NCI-H2107 (cell line): ENCODE measurements at places on chromosomes 13 and 19.

DNA sequence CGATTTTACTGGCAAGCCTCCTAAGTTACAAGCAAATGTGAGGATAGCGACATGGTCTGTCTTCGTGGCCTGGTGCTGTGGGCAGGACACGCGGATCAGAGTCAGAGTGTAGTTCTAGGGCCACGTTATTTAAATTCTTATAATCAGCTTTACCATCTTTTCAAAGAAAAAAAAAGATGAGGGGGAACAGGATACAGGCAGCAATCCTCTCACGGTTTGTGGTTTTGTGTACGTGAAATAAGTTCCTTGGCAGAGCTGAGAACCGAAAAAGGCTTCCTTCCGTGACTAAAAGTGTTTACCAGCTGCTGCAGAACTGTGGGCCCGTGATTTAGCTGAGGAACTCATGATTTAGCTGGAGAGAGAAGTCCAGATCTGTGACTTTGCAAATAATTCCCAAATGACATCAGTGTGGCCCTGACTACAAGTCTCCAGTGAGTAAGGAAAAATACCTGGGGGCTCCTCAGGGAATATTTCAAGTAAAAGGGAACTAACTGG, 27.2 kb downstream of the RCBTB2 start:
- no peak for DNase-seq

DNA sequence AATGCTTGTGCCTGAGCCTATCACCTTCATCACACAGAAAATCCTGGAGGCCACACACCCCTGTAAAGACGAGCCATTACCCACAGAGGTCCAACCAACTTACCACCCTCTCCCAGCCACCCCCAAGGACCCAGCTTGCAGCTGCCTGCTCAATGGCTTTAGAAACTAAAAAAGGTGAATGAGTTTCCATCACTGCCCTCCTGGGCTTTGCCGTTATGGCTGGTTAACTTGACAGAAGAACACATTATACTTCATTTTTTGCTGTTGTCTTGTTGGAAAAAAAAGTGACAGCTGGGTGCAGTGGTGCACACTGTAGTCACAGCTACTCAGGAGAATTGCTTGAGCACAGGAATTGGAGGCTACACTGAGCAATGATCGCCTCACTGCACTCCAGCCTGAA, 17.4 kb upstream of the FEM1A start:
- no peak for DNase-seq

GRCh38 chr13:39273953-39274738, 235.9 kb downstream of the NHLRC3 start:
- peak; percentile 19 for DNase-seq

DNA sequence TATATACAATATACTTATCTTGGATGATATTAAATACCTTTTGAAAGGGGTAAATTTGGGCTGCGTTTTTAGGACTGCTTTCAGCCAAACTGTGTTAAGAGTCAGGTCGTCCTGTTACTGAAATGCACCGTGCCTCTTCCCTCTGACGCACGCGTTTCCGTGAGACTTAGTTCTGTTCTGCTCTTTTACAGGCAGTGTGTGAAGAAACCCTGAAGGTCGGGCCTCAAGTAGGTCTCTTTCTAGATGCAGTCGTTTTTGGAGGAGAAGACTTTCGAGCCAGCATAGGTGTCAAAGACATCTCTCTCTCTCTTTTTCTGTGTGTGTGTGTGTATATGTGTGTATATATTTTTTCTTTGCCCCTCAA, 107.0 kb downstream of the ZIC5 start:
- DNase-seq, result no peak

DNA sequence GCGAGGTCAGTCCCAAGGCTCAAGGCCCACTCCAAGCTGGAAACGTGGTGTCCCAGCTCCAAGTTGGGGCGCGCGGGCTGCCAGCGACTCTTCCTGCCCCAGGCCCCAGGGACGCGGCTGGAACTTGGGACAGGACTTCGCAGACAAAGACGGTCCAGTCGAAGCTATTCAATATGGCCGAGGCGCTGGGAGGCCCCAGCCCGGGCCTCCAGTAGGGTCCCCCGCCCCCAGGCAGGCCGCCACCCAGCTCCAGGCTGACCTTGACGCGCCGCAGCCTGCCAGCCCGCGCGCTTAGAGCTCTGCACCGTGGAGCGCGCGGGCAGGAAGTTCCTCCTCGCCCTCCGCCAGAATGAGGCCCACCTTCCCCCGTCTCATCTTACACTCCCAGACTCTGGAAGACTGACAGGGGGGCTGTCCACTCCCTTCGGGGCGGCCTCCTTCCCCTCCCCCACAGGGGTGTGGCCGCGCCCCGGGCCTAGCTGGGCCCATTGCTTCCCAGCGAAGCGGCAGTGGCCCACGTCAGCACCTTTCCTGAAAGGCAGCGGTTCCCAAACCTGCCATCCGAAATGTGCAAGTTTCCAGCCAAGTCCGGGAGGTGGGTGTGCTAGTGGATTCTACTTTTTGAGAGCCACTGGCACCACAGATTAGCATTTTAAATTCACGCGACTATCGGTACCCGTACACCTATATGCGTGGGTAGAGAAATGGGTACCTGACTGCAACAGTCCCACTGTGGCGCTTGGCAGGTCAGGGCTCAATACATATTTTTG, at the start of gene CCDC8:
CCDC8 (minus strand) TSS at position 303 of the 770 bp plus-strand sequence. CDS start 754 bp downstream, outside the sequence.
- no peak for DNase-seq

- no peak for DNase-seq
These were observed 2902.5 kb downstream of the PCDH9 start for GRCh38 chr13:64327505-64328194.

- no peak for DNase-seq
These were observed 2.0 kb downstream of the PPP6R1 start for GRCh38 chr19:55256562-55257460.

- DNase-seq, result no peak
These were observed 1505.6 kb upstream of the SLC10A2 start for GRCh38 chr13:104571893-104572229.

GRCh38 chr13:33917190-33917589, 99.2 kb downstream of the RFC3 start:
- no peak for DNase-seq

DNA sequence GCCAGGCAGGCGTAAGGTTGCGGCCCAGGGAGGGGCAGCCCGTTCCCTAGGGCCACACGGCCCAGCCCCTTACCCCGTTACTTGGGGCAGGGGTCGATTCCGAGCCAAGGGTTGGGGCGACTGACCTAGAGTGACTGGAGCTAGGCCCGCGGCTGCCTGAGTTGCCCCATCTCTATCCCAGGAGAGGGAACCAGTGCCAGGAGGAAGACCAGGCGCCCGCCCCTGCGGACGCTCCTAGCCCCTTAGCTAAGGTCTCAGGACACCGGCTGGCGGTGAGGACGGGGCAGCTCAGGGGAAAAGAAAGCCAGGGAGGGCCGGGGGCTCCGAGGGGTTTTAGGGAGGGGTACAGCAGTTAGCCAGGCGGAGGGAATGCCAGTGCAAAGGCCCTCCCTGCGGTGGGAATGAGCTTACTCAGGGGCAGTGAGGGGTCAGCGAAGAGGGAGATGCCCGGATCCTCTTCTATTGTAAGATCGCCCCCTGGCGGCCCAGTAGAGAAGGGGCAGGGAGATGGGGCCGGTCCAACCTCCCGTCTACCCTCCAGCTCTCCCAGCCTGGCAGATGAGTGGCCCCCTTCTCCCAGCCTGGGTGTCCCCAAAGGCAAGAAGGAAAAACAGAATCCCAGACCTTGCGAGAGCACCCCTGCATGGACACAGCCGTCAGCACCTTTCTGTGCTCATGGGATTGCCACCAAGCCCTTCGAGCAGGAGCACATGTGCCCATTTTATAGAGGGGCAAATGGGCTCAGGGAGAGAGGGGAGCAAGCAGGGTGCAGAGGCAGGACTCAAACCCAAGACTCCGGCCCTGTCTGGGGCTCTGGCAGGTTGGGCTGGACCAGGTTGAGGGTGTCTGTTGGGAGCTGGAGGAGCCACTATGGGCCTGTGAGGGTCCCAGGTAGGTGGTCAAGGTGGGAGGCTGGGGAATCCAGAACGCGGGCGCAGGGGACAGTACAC, 16.3 kb downstream of the CILP2 start:
- no peak for DNase-seq

DNA sequence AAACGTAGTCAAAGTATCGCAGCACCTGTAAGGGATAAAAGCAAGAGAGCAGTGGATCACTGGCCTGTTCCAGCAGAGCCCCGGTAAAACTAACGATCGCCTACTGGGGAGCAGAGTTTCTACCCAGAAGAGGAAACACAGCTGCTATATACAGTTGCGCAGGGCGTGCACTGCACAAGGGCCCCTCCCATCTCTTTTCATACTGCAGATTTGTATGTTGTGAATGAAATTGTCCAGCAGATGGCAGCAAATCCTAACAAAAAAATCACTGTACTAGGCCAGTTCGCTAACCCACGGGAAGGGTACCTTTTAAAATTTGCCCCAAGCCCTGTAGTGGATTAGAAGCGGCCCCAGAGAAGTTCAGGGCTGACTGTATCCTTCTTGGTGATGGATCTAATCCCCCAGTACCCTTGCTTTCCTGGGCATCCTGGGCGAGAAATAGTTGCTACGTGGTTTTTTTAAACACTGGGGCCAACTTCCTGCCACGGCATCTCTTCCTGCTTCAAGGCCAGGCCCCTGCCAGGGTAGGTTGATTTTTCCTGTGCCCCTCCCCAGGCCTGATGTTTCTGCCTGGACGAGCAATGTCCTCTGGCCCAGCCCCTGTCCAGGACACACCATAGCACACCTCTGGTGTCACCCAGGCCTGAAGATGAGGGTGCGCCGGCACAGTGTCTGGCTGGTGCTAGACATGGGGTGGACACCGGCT, 127.0 kb downstream of the IER2 start:
- peak; percentile 53 for DNase-seq

DNA sequence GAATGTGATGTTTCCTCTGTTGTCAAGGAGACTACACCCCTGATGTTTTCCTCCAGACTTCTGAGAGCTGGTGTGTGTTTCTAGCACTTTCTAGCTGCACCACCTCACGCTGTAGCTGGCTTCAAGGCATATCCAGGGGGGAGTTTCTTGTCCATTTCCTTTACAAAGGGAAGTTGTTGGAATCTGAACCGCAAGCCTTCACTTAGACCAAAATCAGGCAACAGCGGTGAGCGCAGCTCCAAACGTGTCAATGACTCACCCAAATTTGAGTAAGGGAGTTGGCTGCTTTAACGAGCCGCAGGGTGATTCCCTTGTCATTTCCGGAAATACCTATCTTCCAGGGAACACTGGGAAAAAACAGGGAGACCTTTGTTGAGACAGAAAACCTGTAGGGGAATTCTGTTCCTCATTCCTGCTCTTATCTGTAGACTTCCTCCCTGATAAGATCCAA, 2.5 kb downstream of the LDLR start:
- DNase-seq, result no peak
